ENCODE measurements at places on chromosomes 16 and 17.
A peak's percentile ranks its signal among the peaks of the same experiment; 100 is the strongest.

- no peak for DNase-seq
These were observed 316.1 kb downstream of the PHKB start for GRCh38 chr16:47777220-47777619.

- DNase-seq, result no peak
These were observed 111.7 kb upstream of the MAF start for GRCh38 chr16:79712276-79712675.

DNA sequence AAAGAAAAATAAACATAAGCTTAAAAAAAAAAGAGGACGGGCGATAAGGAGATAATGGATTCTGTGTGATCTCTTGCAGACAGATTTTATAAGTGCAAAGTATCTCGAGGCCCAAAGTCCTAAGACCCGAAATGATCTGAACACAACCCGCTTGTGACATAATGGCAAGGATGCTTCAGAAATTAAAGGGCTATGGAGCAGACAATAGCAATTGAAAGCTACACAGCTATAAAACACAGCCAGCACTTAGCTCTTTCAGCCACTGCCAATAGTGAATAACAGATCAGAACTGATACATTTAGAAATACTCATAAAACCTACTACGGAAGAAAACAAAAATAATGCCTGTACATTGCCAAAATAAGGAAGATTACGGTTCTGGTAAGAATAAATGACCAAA is 117.5 kb downstream of the ZFHX3 start:
- no peak for DNase-seq

GRCh38 chr17:59688496-59688895 is 18.7 kb downstream of the PTRH2 start:
- DNase-seq, result no peak

DNA sequence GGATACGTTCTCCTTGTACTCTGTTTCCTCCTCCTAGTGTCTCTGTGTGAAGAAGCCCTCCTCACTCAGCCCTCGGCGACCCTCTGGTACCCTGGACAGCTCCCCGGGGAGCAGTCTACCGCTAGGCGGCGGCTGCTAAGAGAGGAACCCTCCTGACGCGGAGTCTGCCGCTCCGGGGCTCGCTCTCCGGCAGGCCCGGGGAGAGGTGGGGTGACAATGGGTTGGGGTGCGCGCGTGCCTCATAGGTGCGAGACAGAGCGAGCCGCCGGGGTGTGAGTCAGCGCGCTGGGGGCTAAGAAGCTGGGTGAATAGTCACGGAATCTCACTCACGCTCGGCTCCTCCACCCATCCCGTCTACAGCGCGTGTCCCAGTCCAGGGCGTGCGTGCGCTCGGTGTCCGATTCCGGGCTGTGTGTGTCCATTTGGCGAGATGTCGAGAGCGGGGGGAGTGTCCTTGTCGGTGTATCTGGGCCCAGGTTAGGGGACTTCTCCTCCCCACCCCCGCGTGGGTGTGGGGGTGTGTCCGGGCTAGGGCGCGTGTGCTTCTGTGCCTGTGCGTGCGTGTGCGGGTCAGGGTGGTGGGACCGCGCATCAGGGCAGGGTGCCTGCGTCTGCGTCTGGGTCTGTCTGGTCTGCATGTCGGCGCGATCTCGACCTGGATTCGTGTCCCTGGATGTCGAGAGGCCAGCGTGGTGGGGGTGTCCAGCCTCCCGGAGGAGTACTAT is 577 bp upstream of the HS3ST2 start:
- no peak for DNase-seq

GRCh38 chr16:81785138-81785924 is 6.2 kb downstream of the PLCG2 start:
- DNase-seq, result no peak

GRCh38 chr16:4702466-4702808 is 9.1 kb downstream of the NUDT16L1 start:
- no peak for DNase-seq

DNA sequence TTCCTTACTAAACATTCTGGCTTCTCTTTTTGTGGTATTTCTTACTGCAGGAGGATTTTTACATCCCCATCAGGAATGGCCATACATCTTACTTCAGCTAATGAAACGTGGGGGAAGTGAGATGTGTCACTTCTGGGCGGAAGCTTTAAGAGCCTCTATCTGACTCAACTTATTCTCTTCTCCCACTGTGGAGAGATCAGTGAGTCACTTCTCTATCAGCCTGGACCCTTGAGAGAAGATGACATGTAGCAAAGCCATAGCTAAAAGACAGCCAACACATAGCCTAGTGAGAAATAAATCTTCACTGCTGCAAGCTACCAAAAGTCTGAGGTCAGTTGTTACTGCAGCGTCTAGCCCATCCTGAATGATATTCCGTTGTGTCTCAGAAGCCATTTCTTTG is 1066.7 kb upstream of the RBFOX1 start:
- DNase-seq, result no peak

- no peak for DNase-seq
These were observed 20.6 kb downstream of the HIC1 start for GRCh38 chr17:2075336-2076086.

- peak; percentile 85 for DNase-seq
These were observed 20.7 kb downstream of the SPNS2 start for GRCh38 chr17:4519361-4519788.

- DNase-seq, result no peak
These were observed 20.2 kb downstream of the ABR start for GRCh38 chr17:1159431-1160180.

GRCh38 chr16:27452569-27453493 is 50.9 kb downstream of the IL21R start:
- no peak for DNase-seq

DNA sequence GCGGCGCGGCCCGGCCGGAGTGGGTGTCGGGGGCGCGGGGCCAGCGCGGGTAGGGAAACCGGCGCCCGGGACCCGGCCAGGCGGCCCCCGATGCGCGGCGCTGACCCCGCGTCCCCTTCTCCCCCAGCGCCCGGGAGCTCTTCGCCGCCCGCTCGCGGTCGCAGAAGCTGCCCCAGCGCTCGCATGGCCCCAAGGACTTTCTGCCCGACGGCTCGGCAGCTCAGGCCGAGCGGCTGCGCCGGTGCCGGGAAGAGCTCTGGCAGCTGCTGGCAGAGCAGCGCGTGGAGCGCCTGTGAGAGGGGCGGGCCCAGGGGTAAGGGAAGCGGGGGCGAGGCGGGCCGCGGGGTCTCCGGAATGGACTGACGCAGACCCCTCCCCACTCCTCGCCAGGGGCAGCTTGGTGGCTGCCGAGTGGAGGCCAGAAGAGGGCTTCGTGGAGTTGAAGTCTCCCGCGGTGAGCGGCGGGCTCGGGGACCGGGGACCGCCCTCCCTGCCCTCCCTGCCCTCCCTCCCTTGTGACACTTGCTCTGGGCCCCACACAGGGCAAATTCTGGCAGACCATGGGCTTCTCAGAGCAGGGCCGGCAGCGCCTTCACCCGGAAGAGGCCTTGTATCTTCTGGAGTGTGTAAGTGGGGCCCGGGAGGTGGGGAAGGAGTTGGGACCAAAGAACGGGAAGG is 430 bp downstream of the TSEN54 start:
- DNase-seq, result peak; percentile 59

GRCh38 chr17:60724647-60725046 is 47.0 kb downstream of the BCAS3 start:
- no peak for DNase-seq

DNA sequence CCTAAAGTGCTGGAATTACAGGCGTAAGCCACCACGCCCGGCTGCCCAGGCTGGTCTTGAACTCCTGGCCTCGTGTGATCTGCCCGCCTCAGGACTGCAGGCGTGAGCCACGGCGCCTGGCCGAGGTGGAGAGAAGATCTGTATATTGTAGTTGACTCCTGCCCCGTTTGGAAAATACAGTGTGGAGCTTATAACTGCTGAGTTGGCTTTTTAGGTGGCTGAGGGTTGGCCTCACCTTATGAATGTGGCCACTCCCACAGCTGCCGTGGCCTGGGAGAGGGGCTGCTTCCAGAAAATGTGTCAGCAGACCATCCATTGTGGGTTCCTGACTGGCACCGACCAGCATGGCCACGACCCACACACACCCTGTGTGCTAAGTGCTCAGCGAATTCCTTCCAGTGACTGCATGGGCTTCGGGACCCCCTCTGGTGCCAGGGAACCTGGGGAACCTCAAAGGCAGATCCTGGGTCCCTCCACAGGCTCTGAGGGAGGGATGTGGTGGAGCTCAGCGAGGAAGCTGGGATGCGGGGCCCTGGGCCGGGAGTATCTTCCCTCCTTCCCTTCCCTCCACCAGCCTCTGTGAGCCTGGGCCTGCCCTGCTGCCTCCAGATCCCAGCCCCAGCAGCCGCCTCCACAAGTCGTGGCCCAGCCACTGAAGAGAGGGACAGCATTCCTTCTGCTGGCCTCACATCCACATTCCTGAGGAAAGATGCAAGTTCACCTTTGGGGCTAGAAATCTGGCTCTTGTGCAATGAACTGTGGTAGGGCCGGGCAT is 10.9 kb upstream of the RAB11FIP3 start:
- DNase-seq, result no peak

GRCh38 chr17:67156269-67157199 is 88.5 kb downstream of the HELZ start:
- no peak for DNase-seq

GRCh38 chr17:59763861-59764260 is 56.4 kb downstream of the VMP1 start:
- no peak for DNase-seq

GRCh38 chr17:43574348-43574747 is 28.2 kb upstream of the ETV4 start:
- DNase-seq, result no peak

GRCh38 chr17:79165756-79166473 is 91.3 kb downstream of the ENGASE start:
- no peak for DNase-seq

- no peak for DNase-seq
These were observed 76.4 kb upstream of the TBX2 start for GRCh38 chr17:61323003-61323908.

DNA sequence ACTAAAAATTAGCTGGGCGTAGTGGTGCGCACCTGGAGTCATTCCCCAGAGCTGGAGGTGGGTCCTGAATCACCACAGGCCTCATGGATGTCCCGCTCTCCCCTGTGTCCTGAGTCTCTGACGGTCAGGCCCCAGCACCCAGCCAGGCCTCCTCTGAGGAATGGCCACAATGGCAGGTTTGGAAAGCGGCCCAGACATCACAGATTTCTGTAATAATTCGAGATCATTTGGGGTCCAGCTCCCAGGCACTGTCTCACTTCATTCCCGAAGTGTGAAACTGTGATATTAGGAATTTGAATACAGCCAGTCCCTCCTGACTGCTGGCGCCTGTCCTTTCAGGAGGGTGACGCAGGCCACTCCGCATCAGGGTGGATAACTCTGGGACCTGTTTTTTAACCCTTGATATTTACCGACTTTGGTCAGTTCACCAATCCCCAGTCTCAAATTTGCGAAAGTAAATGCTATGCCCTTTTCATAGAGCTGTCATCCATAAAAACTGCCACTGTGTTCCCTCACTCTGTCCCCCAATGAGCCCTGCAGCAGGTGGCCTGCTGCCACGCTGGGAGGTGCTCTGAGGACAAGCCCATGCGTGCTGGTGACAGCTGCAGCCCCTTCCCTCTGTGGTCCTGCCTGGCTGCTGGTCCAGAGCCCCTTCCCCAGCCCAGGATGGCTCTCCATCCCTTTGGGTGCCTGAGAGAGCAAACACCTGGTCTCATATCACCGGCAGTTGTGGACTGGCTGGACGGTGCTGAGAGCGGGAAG is 28.3 kb upstream of the RPTOR start:
- DNase-seq, result no peak

- no peak for DNase-seq
These were observed 154.1 kb downstream of the SOCS1 start for GRCh38 chr16:11101695-11102522.

Measured in C1 segment of cervical spinal cord (tissue), 14 donors.